ENCODE measurements at places on chromosomes 6 and 20.

GRCh38 chr20:22924949-22925612 lies 110.0 kb upstream of the SSTR4 start:
- DNase-seq, result no peak

- no peak for DNase-seq
These were observed 756 bp downstream of the MOXD1 start for GRCh38 chr6:132400555-132400882.

DNA sequence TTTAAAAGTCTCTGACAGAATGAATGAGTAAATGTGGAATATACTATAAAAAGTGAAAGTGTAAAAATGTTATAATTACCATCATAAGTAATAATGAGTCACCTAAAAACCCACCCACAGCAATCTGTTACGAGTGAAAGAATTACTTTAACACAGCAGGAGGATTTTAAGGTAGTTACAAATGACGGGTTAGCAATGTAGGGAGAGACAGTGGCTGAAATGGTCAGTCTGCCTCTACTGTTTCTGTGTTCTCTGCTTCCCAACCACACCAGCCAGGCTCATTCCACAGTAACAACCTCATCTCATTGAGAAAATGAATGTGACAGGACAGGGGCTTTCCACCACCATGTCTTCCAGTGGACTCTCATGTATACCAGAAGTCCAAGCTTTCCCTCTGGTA lies 124.4 kb upstream of the KCNK16 start:
- no peak for DNase-seq

GRCh38 chr6:22681761-22682160 lies 112.4 kb downstream of the HDGFL1 start:
- DNase-seq, result no peak

GRCh38 chr6:35179901-35180535 lies 33.7 kb upstream of the SCUBE3 start:
- no peak for DNase-seq

GRCh38 chr6:80211286-80211685 lies 104.8 kb downstream of the BCKDHB start:
- DNase-seq, result no peak

GRCh38 chr6:168641446-168641845 lies 200.5 kb downstream of the SMOC2 start:
- no peak for DNase-seq

GRCh38 chr6:48619771-48620170 lies 508.8 kb upstream of the PTCHD4 start:
- no peak for DNase-seq

DNA sequence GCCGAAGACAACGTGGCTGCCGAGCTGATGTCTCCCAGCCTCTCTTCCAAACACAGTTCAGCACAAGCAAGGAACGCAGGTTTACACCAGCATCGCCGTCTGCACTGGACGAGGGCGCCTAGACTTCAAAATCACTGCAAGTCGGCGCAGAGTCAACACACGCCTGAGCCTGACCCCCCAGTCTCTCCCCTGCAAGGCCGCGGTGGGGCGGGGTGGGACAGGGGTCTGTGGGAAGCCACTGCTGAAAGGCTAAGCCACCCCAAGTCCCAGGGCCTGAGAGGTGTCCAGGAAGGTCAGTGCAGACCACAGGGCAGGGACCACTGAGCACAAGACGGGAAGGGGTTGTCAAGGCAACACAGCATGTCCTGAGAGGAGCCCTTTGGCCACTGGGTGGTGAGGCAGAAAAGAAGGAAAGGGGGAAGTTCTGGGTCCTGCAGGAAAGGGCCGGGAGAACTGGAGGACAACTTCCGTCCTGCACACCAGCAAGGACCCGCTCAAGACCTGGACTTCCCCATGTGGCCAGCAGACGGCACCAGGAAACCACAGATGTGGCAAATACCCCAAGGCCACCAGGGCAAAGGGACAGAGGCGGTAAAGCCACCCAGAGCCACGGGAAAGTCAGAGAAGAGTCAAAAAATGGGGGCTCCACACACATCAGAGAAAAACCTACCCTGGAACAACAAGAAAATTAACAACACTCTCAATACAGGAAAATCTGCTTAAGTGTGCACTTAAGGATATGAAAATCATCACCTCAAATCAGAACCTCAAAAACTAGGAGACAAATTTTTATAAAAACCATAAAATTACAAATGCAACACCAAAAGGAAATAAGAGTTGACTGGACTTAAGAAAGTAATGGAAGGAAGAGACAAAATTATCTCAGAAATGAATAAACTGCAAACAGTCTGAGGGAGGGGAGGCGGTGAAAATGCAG lies 84.8 kb downstream of the TAF4 start:
- no peak for DNase-seq

- DNase-seq, result no peak
These were observed 14.5 kb downstream of the CD24 start for GRCh38 chr6:106959985-106960384.
